ENCODE measurements at places on chromosomes 11 and 22.

DNA sequence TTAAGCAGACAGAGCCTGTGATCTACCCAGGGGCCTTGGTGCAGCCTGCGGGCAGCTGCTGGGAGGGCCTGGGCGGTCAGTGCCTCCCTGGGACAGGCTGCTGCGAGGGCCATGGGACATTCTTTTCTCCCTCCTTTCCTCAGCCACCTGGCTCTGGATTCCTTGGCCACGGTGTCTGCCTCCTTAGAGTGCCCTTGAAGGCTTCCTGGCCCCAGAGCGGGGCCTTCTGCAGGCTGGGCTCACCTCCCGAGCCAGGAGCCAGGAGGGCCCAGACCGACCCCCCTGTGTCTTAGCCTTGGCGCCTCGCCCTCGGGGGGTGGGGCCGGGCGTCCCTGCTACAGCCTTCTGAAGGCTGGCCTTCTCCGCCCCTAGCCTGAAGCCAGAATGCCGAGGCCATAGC is 231.2 kb downstream of the TBC1D22A start:
- DNase-seq = no peak

DNA sequence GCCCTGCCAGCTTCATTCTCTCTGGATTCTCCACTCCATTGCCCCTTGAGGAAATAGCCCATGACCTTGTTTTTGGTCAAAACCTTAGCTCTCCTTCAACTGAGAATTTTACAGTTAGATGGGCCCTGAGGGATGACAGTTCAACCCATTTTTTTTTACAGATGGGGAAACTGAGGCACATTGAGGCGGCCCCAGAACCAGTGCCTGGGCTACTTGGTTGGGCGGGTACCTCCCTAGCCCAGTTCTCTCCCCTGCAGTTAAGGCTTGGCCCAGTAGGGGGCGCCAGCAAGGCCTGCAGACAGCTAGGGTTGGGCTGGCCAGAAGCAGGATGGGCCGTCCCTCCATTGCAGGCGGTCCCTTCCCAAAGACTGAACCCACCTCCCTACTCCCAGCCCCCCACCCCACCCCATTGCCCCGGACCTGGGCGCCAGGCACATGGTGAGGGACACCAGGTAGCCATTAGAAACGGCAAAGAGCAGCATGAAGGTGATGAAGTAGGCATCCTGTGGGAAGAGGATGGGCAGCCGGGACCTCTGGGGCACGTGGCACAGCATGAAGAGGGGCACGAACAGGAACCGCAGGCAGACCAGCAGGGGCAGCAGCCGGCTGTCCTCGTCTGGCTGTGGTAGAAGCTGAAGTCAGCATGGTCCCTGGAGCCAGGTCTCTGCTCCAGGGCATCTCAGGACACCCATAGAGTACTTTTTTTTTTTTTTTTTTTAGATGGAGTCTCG is 7.6 kb downstream of the SLC29A2 start:
- DNase-seq = peak; percentile 39

DNA sequence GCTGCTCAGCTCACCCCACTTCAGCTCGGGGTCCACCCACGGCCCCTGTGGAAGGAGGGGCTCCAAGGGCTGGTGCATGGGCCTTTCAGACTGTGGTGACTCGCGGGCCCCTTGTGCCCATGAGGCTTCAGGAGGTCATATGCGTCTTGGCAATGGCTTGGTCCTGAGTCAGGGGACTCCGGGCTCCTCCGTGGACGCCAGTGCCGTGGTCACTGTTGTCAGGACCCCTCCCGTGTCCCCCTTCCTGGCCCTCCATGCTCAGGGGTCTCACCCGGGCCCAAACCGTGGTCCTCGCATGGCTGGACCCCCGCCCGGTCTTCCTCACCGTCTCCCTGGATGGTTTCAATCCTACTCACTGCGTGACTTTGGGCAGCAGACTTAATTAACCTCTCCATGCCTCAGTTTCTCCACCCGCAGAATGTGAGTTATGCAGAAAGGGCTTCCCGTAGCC is 436.4 kb downstream of the TBC1D22A start:
- DNase-seq = no peak

DNA sequence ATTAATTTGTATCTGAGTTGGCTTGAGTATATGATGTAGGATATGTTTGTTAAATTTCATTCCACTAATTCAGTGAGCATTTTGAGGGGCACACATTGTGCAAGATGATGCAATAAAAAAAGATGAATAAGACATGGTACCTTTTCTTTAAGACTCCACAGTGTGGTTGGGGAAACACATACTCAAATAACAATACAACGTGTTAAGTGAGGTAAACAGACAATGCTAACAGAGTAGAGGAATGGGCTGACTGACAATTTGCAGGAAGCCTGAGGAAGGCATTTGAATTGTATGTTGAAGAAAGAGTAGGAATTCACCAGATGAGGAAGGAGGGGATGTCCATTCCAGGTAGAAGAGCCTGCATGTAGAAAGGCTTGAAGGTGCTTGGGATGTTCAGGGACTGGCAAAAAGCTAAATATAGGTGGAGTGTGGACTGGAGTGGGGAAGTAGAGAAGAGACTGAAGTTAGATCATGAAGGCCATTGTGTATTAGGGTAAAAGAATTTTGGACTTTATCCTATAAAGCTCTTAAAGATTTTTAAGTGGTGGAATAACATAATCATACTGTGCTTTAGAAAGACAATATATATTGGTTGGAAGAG is 6.8 kb downstream of the RNF169 start:
- no peak for DNase-seq

GRCh38 chr11:132111838-132112237 is 741.4 kb downstream of the NTM start:
- no peak for DNase-seq

GRCh38 chr11:124748481-124749343 is 3.3 kb downstream of the VSIG2 start:
- DNase-seq = no peak

- DNase-seq = no peak
These were observed 51.4 kb downstream of the PACS1 start for GRCh38 chr11:66121466-66121865.

- no peak for DNase-seq
These were observed 4.0 kb downstream of the APOL4 start for GRCh38 chr22:36197514-36198146.

- no peak for DNase-seq
These were observed 180.0 kb downstream of the MAML2 start for GRCh38 chr11:96162816-96163499.

DNA sequence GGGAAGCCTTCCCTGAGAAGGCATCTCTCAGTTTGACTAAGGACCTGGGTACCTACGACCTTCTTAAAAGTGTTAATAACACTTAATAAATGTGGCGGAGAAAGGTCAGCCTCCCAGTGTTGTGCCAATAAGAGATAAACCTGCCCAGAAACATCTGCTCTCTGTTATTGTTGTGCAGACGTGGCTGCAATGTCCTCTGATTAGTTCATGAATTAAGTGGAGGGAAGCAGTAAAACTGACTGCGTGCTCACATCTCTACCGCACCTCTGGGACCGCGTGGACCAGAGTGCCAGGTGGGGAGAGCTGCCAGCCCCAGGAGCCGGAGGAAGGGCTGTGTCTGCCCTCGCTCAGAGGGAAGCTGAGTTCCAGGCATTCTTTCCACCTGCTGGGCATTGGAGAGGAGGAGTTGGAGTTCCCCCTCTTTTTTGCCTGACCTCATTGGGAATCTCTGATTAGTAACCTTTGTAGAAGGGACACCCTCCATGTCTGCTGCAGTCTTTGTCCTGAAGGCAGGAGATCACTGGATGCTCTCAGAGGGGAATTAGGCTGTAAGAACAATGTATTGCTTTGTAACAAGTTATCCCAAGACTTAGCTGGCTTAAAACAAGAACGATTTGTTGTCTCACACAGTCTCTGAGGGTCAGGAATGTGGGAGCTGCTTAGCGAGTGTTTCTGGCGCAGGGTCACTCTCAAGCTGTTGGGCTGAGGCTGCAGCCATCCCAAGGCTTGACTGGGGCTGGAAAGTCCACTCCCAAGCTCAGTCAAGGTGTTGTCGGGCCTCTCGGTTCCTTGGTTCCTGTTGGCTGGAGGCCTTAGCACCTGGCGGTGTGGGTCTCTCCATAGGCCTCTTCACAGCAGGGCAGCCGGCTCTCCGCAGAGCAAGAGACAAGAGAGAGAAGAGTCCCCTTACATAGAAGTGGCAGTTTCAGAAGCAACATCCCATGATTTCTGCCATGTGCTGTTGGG is 247.6 kb upstream of the TBCEL start:
- no peak for DNase-seq

DNA sequence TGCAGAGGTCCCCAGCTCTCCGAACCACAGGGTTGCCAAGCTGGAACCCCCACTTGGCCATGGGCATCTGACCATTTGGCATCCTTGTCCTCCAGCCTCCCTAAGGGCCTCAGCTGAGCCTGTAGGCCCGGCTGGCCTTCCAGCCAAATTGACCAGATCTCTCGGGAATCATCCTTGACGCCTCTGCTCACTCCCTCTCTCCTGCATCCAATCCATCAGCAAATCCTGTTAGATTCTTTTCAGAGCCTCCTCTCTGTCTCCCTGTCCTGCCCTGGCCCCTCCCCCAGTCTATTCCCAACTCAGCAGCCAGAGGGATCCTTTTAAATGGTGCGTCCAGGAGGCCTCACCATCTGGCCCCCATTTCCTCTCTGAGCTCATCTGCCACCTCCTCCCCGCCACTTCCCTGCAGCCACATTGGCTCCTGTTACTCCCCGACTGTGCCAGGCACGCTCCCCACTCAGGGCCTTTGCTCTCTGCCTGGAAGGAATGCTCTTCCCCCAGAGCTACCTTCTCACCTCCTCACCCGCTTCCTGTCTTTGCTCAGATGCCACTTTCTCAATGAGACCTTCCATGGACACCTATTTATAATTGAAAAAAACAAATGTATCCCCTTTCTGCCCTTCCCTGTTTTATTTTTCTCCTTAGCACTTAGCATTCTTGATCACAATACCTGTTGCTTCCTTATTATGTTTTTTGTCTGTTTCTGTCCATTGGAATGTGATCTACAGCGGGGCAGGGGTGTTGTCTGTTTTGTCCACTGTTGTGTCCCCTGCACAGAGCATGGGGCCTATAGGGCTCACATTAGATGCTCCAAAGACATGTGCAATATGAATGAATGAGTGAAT is 78.1 kb downstream of the NFAM1 start:
- DNase-seq = no peak

DNA sequence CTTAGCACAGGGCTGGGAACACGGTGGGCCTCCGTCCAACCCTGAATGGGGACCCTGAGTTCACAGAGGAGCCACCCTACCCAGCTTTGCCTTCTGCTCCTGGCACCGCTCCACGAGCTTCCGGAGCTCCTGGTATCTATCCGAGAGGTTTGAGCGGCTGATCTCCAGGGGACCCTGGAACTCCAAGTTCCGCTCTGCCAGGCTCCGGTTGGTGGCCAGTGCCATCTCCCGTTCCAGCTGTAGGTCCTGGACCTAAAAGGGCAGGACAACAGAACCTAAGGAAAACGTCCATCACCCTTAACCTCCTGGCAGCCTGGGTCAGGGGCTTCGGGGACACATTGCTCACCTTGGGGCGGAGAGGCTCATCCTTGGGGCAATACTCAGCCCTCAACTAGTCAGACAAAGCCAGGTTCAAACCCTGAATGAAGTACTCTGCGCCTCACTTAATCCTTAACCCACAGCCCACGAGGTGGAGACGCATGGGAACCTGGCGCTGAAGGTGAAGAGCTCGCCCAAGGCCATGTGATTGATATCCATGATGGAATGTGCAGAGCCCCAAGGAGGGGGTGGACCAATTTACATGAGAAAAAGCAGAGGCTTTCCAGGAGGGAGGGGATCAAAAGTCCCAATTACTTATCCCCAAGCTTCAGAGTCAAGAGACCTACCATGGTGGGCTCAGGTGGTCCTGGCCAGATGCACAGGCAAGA is 27.1 kb downstream of the VPS37C start:
- no peak for DNase-seq

DNA sequence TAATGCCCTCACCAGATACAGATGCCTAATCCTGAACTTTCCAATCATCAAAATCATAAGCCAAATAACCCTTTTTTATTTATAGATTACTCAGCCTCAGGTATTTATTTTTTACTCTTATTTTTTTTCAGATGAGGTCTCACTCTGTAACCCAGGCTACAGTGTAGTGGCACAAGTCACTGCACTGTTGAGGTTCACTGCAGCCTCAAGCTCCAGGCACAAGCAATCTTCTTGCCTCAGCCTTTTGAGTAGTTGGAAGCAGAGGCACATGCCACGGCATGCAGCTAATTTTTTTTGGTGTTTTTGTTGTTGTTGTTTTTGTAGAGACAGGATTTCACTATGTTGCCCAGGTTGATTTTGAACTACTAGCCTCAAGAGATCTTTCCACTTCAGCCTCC is 49.5 kb downstream of the TTC28 start:
- DNase-seq = no peak

DNA sequence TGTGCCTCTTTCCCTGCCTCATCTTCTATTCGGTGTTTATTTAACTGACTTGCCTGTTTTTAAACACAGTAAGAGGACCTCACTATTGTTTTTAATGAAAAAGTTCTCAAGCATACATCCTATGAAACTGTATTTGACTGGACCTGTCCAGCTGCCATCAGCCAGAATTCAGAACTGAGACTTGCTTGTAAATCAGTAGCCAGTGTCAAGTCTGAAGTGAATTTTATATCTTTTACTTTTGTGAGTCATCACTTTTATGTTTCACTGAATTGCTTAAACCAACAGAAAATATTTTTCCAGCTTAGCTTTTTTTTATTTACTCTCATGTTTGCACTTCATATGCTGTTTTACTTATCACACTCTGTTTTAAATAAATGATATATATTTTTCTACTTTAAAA is 88.3 kb downstream of the LUZP2 start:
- DNase-seq = no peak

DNA sequence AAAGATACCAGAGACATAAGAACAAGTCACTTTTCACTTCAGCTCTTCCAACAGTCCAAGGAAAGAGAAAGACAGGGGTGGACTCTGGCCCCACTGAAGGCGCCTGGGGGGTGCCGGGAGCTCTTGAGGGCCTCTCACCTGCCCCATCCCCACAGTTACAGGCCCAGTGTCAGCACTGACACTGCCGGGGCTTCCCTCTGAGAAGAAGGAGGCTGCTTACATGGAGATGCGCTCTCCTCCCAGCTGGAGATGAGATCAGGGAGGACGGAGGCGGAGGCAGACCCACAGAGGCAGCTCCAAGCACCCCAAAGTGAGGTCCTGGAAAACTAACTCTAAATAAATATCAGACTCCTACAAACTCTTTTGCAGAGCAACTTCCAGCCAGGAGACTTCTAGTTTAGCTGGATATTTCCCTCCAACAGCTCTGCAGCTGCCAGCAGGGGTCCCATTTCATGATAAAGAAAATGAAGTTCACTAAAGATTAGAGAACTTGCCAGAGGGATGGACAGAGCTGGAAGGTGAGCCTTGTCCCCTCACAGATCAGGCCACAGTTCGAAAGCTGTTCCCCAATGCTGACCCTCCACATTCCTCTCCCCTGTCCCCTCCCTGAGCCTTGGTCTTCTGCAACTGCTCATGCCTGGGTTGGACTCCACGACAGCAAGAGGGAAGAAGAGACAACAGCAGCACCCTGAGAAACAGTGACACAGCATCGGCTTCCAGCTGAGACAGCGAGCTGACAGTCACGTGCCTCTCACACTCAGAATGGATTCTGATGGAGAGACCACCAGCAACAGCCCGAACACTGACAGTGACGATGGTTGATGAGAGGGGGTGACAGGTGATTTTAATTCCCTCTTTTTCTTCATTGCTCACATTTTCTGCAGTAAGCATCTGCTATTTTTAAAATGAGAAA is 5.8 kb downstream of the CARS1 start:
- no peak for DNase-seq

GRCh38 chr22:26632422-26633155 is 10.8 kb downstream of the CRYBA4 start:
- no peak for DNase-seq

- peak; percentile 70 for DNase-seq
These were observed 1.4 kb downstream of the BDNF start for GRCh38 chr11:27698872-27699241.

- no peak for DNase-seq
These were observed 28.5 kb upstream of the PAK1 start for GRCh38 chr11:77502346-77502905.

- DNase-seq = no peak
These were observed 34.4 kb downstream of the PRDM11 start for GRCh38 chr11:45180848-45181192.

All from Jurkat, Clone E6-1 (cell line).